ENCODE measurements at places on chromosomes 12 and 14. TPM values are rescaled to one million over a fixed set of nuclear protein-coding genes. Genes with fewer than 3 reads are reported as not detected.

DNA sequence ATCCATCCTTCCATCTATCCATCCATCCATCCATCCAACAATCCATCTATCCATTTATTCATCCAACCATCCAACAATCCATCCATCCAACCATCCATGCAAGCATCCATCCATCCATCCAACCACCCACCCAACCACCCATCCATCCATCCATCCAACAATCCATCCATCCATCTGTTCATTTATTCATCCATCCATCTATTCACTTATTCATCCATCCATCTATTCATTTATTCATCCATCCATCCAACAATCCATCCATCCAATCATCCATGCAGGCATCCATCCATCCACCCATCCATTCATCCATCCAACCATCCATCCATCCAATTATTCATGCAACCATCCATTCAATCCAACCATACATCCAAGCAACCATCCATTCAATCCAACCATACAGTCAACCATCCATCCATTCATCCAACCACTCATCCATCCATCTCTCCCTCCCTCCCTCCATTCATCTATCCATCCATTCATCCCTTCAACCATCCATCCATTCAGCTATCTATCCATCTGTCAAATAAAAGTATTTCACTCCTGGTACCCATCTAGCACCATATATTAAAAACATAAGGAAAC is 86.1 kb downstream of the KSR2 start:
- no peaks in the 10 kb centered on the region for H3K27me3 ChIP-seq
- H3K27ac ChIP-seq: no peak overlapping the region
- no peak overlapping the region for H3K4me3 ChIP-seq

DNA sequence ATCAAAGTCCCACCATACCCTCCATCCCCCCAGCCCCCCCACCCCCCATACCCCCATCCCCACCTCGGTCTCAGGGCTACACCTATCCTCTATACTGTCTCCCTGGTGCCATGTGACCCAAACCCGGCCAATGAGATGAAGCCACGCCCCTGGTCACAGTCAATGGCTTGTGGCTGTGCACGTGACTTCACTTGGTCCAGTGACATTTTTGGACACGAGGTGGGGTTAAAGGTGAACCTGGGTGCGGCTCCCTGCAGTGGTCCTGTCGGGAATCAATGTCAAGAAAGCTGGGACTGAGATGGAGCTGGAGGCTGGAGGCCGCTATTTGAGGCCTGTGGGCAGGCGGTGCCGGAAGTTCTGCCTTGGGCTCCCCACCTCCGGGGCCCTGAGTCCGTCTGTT is 100.7 kb upstream of the MAP1LC3B2 start:
- H3K4me1 ChIP-seq: peaks cover 28% of the 10 kb centered on the region
- no peak overlapping the region for H3K4me3 ChIP-seq
- H3K27me3 ChIP-seq: no peaks in the 10 kb centered on the region
- H3K36me3 ChIP-seq: no peaks in the 10 kb centered on the region

GRCh38 chr12:7905071-7905470 is 30.9 kb downstream of the SLC2A3 start:
- no peak overlapping the region for H3K4me3 ChIP-seq
- H3K27ac ChIP-seq: no peak overlapping the region
- H3K27me3 ChIP-seq: no peaks in the 10 kb centered on the region
- DNase-seq: no peak
- H3K4me1 ChIP-seq: no peaks in the 10 kb centered on the region
- H3K36me3 ChIP-seq: no peaks in the 10 kb centered on the region

GRCh38 chr14:54698501-54698900 is 131.6 kb downstream of the SAMD4A start:
- H3K4me1 ChIP-seq: no peaks in the 10 kb centered on the region
- no peaks in the 10 kb centered on the region for H3K27me3 ChIP-seq
- no peak overlapping the region for H3K27ac ChIP-seq
- DNase-seq: no peak

DNA sequence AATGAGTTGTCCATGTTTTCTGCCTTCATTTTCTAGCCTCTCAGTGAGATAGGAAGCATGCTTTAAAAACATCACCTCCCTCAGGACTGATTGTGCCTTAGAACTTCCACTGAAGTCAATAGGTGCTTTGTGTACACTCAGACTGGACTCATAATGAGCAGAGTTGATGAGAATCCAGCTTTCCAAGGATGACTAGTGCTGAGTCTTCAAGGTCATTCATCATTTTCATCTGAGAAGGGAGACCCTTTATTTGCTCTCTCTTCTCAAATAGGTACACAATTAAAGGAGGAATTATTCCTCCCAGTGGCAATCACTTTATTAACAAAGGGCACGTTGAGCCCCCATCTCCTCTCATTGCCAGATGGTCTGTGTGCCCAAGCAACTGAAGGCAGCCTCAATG is 210.9 kb upstream of the PRKD1 start:
- no peaks in the 10 kb centered on the region for H3K27me3 ChIP-seq
- H3K27ac ChIP-seq: no peak overlapping the region
- DNase-seq: no peak
- H3K4me1 ChIP-seq: no peaks in the 10 kb centered on the region
- no peak overlapping the region for H3K4me3 ChIP-seq
- no peaks in the 10 kb centered on the region for H3K36me3 ChIP-seq

DNA sequence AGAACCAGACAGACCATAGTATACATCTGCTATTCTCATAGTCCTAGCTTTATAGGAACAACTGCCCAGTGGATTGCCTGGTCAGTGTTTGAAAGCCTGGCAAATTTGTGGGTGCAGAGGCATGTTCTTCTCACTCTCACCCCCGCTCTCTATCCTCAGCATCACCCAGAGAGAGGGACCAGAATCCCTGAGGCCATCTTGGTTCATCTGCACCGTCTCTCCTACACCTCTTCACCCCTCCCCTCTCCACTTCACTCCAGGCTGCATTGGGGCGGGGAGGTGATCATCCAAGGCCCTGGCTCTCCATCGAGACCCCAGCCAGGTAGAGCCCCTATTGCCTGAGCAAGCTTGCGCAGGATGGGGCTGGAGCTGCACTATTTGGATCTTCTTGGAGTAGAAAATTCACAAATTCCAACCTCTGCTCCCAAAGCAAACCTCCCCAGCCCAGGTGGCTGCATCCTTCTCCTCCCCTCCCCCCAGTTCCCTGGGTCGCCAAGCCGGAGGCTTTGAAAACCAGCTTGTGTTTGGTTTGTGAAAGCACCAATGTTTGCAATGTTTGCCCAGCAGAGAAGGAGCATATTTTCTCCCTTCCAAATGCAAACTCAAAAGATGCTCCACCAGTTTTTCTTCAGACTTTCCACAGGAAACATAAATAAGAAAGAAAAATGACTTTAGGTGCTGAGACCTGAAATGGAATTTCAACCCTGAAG is 18.6 kb upstream of the COL2A1 start:
- no peaks in the 10 kb centered on the region for H3K36me3 ChIP-seq
- H3K4me3 ChIP-seq: no peak overlapping the region
- no peak overlapping the region for H3K27ac ChIP-seq
- H3K27me3 ChIP-seq: peaks cover 98% of the 10 kb centered on the region
- DNase-seq: peak; percentile 92

GRCh38 chr12:78746001-78746400 is 118.6 kb upstream of the SYT1 start:
- no peak overlapping the region for H3K27ac ChIP-seq
- no peaks in the 10 kb centered on the region for H3K27me3 ChIP-seq
- no peaks in the 10 kb centered on the region for H3K36me3 ChIP-seq
- H3K4me3 ChIP-seq: no peak overlapping the region
- H3K4me1 ChIP-seq: peaks cover 9% of the 10 kb centered on the region
- no peak for DNase-seq

DNA sequence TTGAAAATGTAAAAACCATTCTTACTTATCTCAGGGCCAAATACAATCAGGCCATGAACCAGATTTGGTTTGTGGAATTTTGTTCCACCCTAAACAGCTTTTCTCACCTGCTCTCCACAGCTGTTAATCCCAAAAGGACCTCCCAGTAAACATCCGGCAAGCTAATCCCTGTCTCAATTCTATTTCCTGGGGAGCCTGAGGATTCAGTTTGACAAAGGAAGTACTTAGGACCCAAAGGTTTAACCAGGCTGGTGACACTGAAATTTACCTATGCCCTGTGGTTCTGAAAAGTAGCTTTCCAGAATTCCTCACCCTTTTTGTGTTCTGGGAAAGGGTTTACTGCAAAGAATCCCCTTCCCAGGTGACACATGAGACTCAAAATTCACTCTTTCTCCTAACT is 15.0 kb downstream of the CAPZA3 start:
- peaks cover 4% of the 10 kb centered on the region for H3K27me3 ChIP-seq
- H3K4me1 ChIP-seq: peaks cover 35% of the 10 kb centered on the region

DNA sequence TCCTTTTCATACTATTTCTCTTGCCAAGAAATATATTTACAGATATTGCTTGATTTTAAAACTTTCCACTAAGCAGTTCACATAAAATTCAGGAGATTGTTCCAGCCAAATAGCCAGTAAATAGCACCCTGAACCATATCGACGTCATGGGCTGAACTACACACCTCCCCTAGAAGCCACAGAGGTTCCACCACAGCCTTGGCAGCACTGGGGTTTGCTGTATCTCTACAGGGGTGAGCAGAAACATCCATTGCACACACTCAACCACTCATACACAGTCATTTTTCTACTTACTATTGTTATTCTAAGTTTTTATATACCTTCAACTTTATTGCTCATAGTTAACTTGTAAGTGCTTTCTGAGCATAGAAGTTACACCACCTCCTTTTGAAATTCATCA is 8.1 kb upstream of the EIF2S3B start:
- H3K4me3 ChIP-seq: no peak overlapping the region
- DNase-seq: no peak
- H3K27ac ChIP-seq: no peak overlapping the region

DNA sequence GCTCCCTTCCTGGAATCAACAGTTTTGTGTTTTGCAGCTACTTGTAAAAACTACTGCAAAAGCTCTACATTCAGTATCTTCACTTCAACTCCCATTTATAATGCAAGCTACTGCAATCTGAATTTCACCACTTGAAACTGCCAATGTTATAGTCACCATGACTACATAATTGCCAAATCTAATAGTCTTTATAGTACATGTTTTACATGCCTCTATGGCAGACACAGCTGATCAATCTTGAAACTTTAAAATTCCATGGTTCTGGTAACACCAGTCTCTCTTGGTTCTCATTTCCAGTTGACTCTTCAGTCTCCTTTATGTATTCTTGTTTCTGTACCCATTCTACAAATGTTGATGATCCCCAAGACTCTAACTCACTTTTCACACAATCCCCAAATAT is 185.9 kb downstream of the MED13L start:
- no peaks in the 10 kb centered on the region for H3K4me1 ChIP-seq
- no peak for DNase-seq
- H3K27me3 ChIP-seq: no peaks in the 10 kb centered on the region
- H3K4me3 ChIP-seq: no peak overlapping the region
- peaks cover 4% of the 10 kb centered on the region for H3K36me3 ChIP-seq

DNA sequence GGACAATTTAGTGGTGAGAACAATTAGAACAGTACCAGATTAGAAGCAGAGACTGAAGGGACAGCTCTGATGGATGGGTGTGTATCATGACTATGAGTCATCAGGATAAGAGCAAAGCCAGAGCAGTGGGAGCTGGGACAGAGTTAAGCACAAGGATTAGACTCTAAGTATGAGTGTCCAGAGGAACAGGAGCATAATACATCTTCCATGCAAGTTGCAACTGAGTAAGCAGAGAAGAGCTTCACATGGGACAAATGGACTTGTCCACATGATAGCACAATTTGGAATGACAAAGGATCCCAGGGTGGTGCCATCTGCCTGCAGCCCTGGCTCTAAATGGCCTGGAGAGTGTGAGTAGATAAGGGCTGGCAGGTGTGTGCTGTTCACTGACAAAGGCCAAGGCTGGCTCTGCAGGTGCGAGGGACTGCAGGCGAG is 226.4 kb upstream of the CAND1 start:
- no peaks in the 10 kb centered on the region for H3K27me3 ChIP-seq
- DNase-seq: peak; percentile 23
- no peak overlapping the region for H3K4me3 ChIP-seq
- H3K36me3 ChIP-seq: no peaks in the 10 kb centered on the region
- H3K27ac ChIP-seq: no peak overlapping the region

- peaks cover 8% of the 10 kb centered on the region for H3K27me3 ChIP-seq
- H3K4me3 ChIP-seq: no peak overlapping the region
- no peak for DNase-seq
- H3K27ac ChIP-seq: no peak overlapping the region
- no peaks in the 10 kb centered on the region for H3K36me3 ChIP-seq
- no peaks in the 10 kb centered on the region for H3K4me1 ChIP-seq
Measured at GRCh38 chr14:50978888-50979287, 34.6 kb upstream of the PYGL start.

GRCh38 chr14:90678420-90678819 is 137.8 kb downstream of the TTC7B start:
- H3K4me1 ChIP-seq: peaks cover 47% of the 10 kb centered on the region
- no peak overlapping the region for H3K4me3 ChIP-seq
- no peaks in the 10 kb centered on the region for H3K27me3 ChIP-seq
- no peak for DNase-seq
- no peaks in the 10 kb centered on the region for H3K36me3 ChIP-seq

- H3K27me3 ChIP-seq: no peaks in the 10 kb centered on the region
- H3K4me1 ChIP-seq: peaks cover 10% of the 10 kb centered on the region
- H3K4me3 ChIP-seq: no peak overlapping the region
Measured at GRCh38 chr12:63924781-63925180, 80.3 kb downstream of the SRGAP1 start.

DNA sequence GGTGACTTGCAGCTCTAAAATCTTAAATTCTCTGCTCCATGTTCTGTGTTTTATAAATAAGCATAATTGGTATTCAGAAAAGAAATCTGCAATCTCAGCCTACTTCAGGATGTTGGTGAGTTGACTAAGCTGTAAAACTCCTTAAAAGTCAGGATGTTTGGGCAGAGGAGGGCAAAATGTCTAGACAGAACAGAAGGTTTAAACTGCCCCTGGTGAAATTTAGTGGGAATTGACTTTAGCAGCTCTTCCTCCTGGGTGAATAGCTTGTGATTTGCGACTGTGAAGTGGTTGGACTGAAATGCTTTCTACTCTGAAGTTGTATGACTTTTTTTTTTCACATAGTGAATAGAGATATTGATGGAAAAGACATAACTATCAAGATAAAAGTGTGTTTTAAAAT is 85.8 kb downstream of the CAND1 start:
- H3K27ac ChIP-seq: no peak overlapping the region
- DNase-seq: no peak
- H3K4me3 ChIP-seq: no peak overlapping the region
- H3K36me3 ChIP-seq: no peaks in the 10 kb centered on the region
- peaks cover 34% of the 10 kb centered on the region for H3K4me1 ChIP-seq

The LACRT gene
- not detected for total RNA-seq

The AKAP5 gene
- 7.3 TPM for total RNA-seq

The SLC35E3 gene
- 4.9 TPM for total RNA-seq

The ADCY4 gene
- total RNA-seq: not detected

The PROX2 gene
- total RNA-seq: not detected

Measured in SJSA1 (cell line).